ENCODE measurements at places on chromosomes 7 and 10.

GRCh38 chr10:131115801-131116200 is 195.7 kb downstream of the TCERG1L start:
- DNase-seq = no peak

DNA sequence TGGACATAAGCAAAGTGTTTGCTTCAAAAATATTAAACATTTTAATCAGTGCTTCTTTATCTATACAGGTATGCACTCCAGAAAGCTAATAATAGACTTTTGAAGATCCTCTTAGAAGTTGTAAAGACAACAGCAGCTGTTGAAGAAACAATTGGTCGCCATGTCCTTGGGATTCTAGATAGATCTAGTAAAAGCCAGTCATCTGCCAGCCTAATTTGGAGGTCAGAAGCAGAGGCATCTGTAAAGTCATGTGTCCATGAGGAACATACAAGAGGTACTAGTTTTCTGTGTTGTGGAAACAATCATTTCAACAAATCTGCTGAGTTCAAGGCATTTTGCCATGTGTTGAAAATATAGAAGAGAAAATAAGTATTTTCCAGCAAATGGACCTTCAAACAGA is 89.3 kb downstream of the CYP51A1 start:
- DNase-seq = no peak

DNA sequence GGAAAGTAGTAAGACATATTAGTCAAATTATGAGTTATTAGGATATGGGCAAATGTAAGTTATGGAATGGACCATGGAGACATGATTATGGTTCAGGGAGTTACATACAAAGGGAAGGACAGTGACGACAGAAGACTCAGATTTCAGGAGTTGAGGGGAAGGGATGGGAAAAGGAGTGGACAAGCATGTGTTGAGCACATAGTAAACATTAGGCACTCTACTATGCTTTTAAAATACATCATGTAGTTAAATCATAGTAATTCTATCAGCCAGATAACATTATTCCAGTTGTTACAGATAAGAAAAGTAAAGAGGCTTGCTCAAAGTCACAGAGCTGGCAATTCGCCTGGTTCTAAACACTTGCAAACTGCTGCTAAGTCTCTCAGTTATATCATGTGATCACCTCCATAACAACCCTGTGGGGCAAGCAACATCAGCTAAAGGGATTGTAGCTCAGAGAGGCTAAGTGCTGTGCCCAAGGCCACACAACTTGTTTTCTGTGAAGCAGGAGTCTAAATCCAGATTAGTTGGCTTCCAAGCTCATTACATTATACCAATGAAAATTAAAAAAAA is 115.2 kb upstream of the MDFIC start:
- DNase-seq = no peak

DNA sequence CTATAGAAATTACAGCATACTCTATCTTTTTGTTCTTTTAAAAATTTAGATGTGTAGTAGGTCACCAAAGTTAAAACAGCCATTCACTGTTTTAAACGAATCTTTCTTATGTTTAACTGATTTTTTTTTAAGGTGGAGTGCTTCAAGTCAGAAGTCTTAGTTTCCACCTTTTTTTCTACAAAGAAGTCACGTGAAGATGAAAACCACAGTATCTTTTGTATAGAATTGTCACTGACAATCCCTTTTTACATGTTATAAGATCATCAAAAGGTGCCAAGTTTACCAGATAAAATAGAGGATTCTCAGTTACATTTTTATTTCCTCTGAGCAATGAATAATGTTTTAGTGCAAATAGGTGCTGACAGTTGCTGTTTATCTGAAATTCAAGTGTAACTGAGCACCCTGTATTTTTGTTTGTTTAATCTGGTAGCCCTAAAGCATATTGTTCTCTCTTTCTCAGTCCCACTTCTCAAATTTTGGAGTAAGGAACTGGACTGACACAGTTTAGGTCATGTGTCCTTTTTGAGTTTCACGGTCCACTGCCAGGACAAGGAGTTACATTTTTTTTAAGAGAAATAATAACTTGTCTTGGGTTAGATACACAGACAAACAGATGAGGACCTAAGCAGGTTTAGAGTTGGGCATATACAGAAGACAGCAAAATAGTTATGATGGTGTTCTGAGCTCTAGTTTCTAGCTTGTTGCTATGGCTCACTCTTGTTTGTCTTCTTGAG is 233.2 kb upstream of the MBL2 start:
- DNase-seq = no peak

GRCh38 chr7:116327752-116328151 is 117.4 kb downstream of the TES start:
- DNase-seq = peak; percentile 59

DNA sequence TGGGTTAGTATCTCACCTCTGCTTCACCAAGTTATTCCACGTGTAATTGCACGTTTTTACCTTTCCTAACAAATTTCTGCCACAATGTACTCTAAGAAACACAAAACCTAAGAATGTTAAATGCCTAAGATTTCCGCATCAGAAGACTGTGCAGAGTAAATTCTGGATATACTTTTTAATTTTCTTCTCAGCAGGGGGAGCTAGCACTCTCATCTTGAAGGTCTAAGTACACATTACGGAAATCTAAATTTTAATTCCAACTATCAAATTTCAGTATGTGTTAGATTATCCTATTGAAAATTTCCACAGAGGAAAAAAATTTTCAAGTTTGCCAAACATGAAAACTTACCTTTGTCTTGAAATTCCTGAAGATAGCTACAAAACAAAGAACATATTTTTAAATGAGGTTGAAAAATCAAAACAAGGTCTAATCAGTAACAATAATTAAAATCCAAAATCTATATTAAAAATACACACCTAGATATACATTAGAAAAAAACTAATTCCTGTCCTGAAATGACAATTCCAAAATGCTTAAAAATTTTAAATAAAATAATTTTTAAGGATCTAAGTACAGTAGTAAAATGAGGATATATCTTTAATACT is 10.5 kb downstream of the SKAP2 start:
- no peak for DNase-seq

DNA sequence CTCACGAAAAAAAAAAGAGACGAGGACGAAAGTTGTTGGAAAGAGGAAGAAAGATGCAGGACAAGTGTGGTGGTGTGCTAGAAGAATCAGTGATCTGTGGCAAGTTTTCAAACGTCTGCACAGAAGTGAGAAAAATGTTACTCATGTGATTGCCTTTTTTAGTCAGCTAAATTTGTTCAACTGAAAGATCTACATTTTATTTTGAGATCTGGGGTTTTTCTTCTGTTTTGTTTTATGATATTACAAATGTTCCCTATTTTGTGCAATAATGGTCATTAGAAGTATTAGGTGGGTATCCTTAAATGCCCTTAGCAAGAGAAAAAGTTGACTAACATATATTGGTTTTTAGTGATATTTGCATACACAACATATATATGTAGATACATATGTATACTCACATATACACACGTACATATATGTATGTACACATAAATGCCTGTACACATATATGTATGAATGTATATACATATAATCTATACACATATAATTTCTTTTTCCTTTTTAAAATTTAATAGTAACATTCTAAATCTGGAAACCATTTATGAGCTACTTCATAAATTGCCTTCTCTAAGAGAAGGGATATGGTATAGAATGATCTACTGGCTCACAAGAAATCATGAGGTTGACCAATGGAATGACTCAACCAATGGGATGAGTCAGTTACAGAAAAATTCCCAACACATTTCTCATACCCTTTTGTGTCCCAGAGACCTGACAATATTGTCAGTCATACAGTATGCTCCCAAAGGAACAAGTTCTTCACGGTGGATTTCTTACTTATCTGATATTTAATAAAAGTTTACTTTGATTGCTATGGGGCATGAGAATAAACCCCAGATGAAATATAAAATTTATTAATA is 38.4 kb downstream of the SLC39A12 start:
- DNase-seq = peak; percentile 43

GRCh38 chr10:79336739-79337138 is 10.5 kb upstream of the PPIF start:
- no peak for DNase-seq

GRCh38 chr7:88243345-88243909 is 23.6 kb upstream of the SRI start:
- DNase-seq = no peak

- no peak for DNase-seq
These were observed 215.9 kb upstream of the C7orf33 start for GRCh38 chr7:148374396-148375259.

DNA sequence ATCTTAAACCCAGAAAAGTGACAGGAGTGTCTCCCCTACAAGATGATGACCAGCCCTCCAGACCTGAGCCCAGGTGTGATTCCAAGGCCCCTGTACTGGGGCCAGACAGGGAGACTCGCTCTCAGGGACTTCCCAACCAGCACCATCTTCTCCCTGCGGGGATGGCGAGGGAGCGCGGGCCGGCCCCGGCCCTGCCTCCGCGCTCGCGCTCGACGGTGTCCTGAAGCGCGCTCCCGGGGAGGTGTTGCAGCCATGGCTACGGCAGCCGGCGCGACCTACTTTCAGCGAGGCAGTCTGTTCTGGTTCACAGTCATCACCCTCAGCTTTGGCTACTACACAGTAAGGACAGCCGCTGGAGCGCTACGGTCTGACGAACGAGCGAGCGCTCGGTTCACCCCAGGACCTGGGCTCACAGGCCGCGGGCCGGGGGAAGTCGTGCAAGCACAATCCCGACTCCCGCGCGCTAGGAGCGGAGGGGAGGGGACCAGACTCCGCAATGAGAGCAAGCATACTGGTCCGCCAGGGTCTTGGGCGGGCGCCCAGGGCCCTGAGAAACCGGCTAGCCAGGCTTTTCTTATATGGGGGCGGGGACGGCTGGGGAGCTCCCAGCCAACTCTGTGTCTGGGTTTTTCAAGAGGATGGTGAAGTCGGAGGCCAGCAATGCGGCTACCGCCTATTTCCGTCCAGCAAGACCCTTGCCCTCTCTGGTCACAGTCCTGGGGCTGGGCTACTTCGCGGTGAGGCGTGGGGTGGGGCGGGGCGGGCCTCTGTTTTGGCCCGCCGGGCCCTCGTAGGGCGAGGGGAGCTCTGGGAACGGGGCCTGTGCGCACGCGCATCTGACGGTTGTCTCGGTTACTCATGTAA is at the start of gene TMEM254:
Gene TMEM254 (plus strand): TSS at position 218 of the 864 bp plus-strand sequence. CDS start 35 bp downstream, at position 253.
- DNase-seq = peak; percentile 53

DNA sequence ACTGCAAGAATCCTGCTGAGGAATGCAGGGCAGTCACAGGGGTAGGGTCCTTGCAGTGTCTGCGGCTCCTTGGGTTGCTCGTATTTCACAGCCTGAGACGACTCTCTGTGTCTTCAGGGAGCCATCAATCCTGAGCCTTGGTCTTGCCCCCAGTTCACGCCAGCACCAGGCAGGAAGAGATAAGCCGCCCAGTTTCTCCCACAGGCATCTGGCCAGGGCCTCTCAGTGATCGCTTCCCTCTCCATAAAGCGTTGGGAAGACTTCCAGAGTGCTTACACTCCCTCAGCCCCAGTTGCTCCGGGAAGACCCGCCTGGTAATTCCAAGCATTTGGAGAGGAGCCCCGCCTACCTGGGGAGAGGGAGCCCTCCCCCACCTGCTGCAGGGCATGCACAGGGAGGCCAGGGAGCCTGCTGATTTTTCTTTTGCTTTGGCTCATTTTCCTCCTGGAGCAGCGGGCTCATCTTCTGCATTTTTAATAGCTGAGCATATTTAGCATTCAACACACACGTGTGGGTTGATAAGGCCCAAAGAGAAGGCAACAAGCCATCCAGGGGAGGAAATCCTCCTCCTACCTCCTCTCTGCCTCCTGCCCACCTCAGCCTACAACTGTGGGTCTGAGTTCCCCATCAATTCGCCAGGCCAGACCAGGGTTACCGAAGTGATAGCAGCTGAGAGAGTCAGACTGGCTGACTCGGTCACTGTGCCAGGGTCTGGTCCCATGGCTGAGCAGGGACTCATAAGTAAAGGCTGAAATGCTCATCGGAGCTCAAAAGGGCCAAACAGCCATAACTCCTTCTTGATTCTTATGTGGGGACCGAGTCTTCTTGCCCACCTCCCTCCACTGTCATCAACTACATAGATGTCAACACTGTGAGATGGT is 74.4 kb upstream of the EFCAB10 start:
- peak; percentile 31 for DNase-seq

- no peak for DNase-seq
These were observed 11.6 kb upstream of the ADCK2 start for GRCh38 chr7:140661124-140661523.

DNA sequence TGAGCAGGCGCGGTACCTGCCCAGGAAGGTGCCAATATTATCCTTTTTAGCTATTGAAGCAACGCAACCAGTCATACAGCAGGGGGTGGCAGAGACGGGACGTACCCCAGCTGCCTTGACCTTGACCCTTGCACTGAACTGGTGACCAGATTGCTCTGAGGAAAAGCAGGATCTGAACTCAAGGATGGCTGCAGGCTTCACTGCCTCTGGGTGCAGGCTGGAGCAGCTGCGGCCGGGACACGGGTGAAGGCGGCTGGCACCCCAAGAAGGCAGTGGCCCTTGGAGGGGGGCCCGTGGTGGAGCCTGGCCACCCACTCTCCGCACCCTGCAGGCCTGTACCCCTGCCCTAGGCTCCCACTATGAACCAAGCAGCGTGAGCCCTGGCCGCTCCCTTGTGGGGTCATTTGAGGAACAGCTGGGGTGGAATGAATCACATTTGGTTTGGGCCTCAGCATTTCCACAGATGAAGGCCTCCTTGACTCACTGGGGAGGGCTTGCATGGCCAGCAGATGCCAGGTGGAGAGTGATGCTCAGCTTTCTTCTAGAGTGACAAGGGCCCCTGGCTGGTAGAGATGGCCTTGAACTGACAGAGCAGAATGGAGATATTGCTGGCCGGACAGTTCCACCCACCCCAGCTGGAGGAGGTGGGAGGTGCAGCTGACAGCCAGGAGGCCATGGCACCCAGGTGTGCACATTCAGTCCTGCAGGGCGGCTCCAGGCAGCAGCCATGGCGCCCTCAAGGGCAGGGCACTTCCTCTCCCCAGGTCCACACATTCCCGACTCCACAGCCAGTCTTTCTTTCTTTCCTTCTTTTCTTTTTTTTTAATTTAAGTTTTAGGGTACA is 218.7 kb downstream of the WDR37 start:
- DNase-seq = no peak

- peak; percentile 92 for DNase-seq
These were observed 177.2 kb upstream of the INHBA start for GRCh38 chr7:41880107-41880506.

DNA sequence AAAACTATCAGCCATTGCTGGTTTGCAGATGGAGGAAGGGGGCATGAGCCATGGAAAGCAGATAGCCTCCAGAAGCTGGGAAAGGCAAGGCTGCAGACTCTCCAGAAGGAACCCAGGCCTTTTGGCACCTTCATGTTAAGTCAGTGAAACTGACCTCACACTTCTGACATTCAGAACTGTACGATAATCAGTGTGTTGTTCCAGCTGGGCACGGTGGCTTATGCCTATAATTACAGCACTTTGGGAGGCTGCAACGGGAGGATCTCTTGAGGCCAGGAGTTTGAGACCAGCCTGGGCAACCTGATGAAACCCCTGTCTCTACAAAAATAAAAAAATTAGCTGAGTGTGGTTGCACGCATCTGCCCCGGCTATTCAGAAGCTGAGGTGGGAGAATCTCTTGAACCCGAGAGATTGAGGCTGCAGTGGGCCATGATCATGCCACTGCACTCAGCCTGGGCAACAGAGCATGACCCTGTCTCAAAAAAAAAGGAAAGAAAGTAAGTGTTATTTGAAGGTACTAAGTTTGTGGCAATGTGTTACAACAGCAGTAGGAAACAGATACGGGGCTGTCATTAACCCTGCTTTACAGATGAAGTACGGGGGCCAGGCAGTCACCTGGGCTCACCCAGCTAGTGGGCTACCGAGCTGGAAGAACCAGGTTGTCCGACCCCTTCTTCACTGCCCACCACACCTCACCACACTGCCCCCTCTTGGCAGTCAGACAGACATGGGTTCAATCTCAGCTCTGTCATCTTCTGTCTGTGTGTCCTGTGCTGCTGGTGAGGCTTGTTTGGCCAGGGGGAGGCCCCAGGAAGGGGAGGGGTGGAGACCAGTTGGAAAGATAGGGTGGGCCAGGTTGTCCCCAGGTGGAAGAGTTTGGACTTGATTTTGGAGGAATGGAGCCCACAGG is 18.3 kb downstream of the CHST3 start:
- no peak for DNase-seq

Measured in fibroblast of skin of left biceps (primary cell).